ENCODE measurements at places on chromosomes 5 and 9. TPM values are rescaled to one million over a fixed set of nuclear protein-coding genes. Genes with fewer than 3 reads are reported as not detected.

- no peak for DNase-seq
- H3K36me3 ChIP-seq = no peaks in the 10 kb centered on the region
- H3K4me1 ChIP-seq = peaks cover 14% of the 10 kb centered on the region
Measured at GRCh38 chr5:107469064-107469463, 201.7 kb downstream of the EFNA5 start.

The ADGRD2 gene
- not detected for total RNA-seq

DNA sequence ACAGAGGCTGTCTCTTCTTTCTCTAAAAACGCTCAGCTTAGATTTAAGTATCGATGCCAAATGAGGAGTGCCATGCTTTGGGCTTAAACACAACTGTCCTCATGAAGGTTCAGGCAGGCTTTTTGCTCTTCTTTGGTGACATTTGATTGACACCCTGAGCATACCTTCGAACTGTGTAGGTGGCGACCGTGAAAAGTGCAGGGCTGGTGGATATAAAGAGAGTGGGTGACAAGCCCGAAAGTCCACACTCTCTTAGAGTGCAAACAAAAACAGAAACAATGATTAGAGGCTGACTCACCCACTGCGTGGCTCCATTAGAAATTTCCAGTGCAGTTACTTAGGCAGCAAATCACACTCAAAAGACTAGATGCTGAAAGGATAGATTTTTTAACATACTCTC is 141.7 kb downstream of the SYK start:
- H3K4me3 ChIP-seq = no peak overlapping the region
- H3K27me3 ChIP-seq = no peaks in the 10 kb centered on the region

DNA sequence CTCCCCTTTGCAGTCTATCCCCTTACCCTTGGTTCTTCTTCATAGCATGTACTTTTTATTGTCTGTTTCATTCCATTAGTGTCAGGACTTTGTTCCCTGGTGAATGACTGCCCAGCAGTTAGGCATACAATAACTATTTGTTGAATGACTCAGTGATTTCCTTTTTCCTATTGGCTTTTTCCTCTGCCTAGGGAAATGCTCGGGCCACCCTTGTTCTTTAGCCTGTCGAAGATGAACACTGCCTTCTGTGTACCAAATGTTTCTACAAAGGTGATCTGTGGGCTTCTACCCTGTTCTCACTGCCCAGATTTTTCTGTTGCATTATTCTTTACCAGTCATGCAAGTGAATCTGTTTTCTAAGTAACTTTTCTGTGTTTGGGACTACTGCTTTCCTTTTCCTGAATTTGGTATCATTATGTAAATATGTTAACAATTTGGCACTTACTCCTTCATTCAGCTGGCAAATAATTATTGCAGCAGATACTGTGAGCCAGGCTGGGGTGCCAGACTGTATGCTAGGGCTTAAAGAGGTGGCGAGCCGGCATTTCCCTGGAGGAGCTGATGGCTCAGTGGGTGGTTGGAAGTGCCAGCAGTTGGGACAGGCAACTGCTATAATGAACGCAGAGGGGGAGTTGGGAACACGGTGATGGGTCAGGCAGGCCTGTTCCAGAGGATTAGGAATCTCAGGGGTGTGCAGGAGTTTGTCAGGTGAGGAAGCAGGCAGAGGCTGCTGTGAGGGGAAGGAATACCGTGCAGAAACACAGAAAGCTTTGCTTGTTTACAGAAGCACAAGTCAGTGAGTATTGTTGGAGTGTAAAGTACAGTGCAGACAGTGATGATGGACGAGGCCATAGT is 30.6 kb downstream of the KDM4C start:
- H3K4me1 ChIP-seq = peaks cover 11% of the 10 kb centered on the region
- H3K4me3 ChIP-seq = no peak overlapping the region
- peak overlapping the region; percentile 35 for H3K27ac ChIP-seq
- DNase-seq = no peak
- H3K36me3 ChIP-seq = no peaks in the 10 kb centered on the region
- H3K27me3 ChIP-seq = no peaks in the 10 kb centered on the region

- no peaks in the 10 kb centered on the region for H3K27me3 ChIP-seq
- H3K4me1 ChIP-seq = no peaks in the 10 kb centered on the region
- H3K36me3 ChIP-seq = no peaks in the 10 kb centered on the region
Measured at GRCh38 chr5:74673011-74673790, 11.8 kb upstream of the HEXB start.

DNA sequence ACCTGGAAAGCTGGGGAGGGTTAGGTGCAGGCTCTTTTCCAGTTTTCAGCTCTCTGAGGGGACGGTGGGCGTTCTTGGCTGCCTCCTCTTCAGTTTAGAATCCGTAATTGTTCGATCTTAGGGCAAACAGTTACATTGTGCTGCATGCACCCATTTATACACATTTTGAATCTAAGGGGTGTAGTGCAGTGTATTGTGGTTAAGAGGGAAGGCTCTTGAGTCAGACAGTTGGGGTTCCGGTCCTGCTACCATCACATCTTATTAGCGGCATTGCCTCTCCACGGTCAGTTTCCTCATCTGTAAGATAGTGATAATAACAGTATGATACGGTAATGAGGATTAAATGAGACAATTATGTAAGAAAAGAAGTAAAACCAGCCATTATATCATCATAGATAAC is 625 bp downstream of the EXOSC2 start:
- peaks cover 32% of the 10 kb centered on the region for H3K36me3 ChIP-seq
- H3K4me3 ChIP-seq = peak overlapping the region; percentile 88
- H3K27me3 ChIP-seq = no peaks in the 10 kb centered on the region
- no peak for DNase-seq

The CYSRT1 gene
- not detected for total RNA-seq

GRCh38 chr5:173451651-173452050 is 123.4 kb upstream of the STC2 start:
- H3K27ac ChIP-seq = no peak overlapping the region
- DNase-seq = no peak
- H3K4me1 ChIP-seq = peaks cover 1% of the 10 kb centered on the region
- no peaks in the 10 kb centered on the region for H3K36me3 ChIP-seq

The FOXD4L5 gene
- 0.25 TPM for total RNA-seq

GRCh38 chr9:69898714-69899209 is 78.1 kb downstream of the CFAP95 start:
- H3K4me3 ChIP-seq = no peak overlapping the region
- no peaks in the 10 kb centered on the region for H3K27me3 ChIP-seq
- no peak for DNase-seq
- H3K36me3 ChIP-seq = no peaks in the 10 kb centered on the region
- no peak overlapping the region for H3K27ac ChIP-seq
- no peaks in the 10 kb centered on the region for H3K4me1 ChIP-seq

DNA sequence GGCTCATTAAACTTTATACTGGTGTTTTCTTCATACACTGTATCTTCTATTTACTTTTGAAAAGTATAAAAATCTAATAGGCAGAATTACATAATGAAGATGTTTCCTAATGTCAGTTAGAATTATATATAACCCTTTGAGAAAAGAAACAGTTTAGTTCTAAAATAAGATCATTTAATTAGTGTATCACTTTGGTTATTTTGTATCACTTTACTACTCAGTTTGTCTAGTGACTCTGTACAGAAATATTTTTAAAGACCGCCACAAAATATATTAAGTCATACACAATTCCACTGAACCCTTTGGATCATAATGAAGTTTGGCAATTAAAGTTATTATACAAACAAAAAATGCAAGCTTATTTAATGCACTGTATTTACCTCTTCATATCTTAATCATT is 15.0 kb downstream of the RFX3 start:
- H3K27ac ChIP-seq = no peak overlapping the region
- no peaks in the 10 kb centered on the region for H3K27me3 ChIP-seq
- no peak overlapping the region for H3K4me3 ChIP-seq
- no peak for DNase-seq
- no peaks in the 10 kb centered on the region for H3K4me1 ChIP-seq
- H3K36me3 ChIP-seq = no peaks in the 10 kb centered on the region

- H3K36me3 ChIP-seq = peaks cover 2% of the 10 kb centered on the region
- DNase-seq = no peak
- H3K27me3 ChIP-seq = no peaks in the 10 kb centered on the region
- H3K27ac ChIP-seq = no peak overlapping the region
Measured at GRCh38 chr9:120383611-120383998, 196.4 kb downstream of the CDK5RAP2 start.

DNA sequence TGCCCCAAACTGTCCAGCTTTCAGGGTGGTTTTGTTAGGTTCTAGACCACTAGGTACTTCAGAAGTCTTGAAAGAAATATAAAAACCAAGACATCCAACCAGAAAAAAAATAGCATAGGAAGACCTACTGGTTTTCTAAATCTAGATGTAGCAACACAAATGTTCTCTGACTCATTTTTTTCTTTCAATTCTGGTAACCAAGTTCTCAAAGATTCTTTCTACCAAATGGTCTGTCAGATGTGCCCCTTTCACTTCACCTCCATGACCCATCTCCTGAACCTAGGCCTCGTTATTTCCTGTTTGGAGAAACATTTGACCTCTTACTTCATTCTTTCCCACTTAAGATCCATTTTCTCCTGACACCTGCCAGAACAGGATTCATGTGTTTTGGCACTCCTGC is 355.3 kb downstream of the KIAA0825 start:
- H3K27ac ChIP-seq = no peak overlapping the region
- no peaks in the 10 kb centered on the region for H3K36me3 ChIP-seq
- no peak overlapping the region for H3K4me3 ChIP-seq
- H3K4me1 ChIP-seq = no peaks in the 10 kb centered on the region
- H3K27me3 ChIP-seq = no peaks in the 10 kb centered on the region
- DNase-seq = no peak

DNA sequence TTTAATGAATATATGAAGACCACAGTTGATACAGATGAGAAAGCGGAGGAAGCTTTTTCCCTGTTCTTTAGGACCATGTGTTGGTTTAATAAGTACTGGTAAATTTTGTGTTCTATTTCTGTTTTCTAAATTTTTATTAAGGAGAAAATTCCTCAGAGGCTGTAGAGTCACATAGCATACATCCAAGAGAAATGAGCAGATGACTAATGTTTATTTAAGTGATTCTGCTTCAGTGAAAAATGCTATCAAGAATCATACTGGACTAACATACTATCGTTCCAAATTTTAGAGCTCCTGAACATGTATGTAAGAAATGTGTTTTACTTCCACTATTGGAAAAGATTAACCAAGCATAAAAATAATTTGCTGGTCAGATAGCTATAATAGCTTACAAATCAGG is 115.0 kb downstream of the KIAA1958 start:
- H3K27ac ChIP-seq = no peak overlapping the region
- H3K36me3 ChIP-seq = no peaks in the 10 kb centered on the region
- H3K27me3 ChIP-seq = no peaks in the 10 kb centered on the region
- no peak overlapping the region for H3K4me3 ChIP-seq
- H3K4me1 ChIP-seq = no peaks in the 10 kb centered on the region
- DNase-seq = no peak

GRCh38 chr9:93387791-93388190 is 63.7 kb upstream of the FAM120A start:
- H3K27me3 ChIP-seq = no peaks in the 10 kb centered on the region
- DNase-seq = peak; percentile 52
- H3K36me3 ChIP-seq = no peaks in the 10 kb centered on the region
- no peak overlapping the region for H3K4me3 ChIP-seq
- H3K27ac ChIP-seq = no peak overlapping the region

GRCh38 chr5:69225860-69226259 is 8.8 kb upstream of the CDK7 start:
- no peak for DNase-seq
- no peak overlapping the region for H3K27ac ChIP-seq
- peaks cover 6% of the 10 kb centered on the region for H3K4me1 ChIP-seq
- peaks cover 8% of the 10 kb centered on the region for H3K36me3 ChIP-seq
- H3K27me3 ChIP-seq = no peaks in the 10 kb centered on the region
- H3K4me3 ChIP-seq = no peak overlapping the region

The NIPAL4 gene
- total RNA-seq = 0.55 TPM

GRCh38 chr5:150034662-150035061 is 34.1 kb downstream of the HMGXB3 start:
- H3K4me1 ChIP-seq = no peaks in the 10 kb centered on the region
- H3K36me3 ChIP-seq = peaks cover 41% of the 10 kb centered on the region
- H3K27ac ChIP-seq = no peak overlapping the region
- no peaks in the 10 kb centered on the region for H3K27me3 ChIP-seq
- no peak overlapping the region for H3K4me3 ChIP-seq

The NPR3 gene
- total RNA-seq = 86.9 TPM

The TTC23L gene
- 1.6 TPM for total RNA-seq

- no peaks in the 10 kb centered on the region for H3K4me1 ChIP-seq
- H3K36me3 ChIP-seq = peaks cover 6% of the 10 kb centered on the region
- H3K27ac ChIP-seq = no peak overlapping the region
- no peak overlapping the region for H3K4me3 ChIP-seq
- no peaks in the 10 kb centered on the region for H3K27me3 ChIP-seq
- DNase-seq = no peak
Measured at GRCh38 chr9:113315231-113315630, 12.1 kb upstream of the RNF183 start.

- H3K36me3 ChIP-seq = no peaks in the 10 kb centered on the region
- no peaks in the 10 kb centered on the region for H3K27me3 ChIP-seq
- no peaks in the 10 kb centered on the region for H3K4me1 ChIP-seq
- H3K27ac ChIP-seq = no peak overlapping the region
Measured at GRCh38 chr9:22084336-22085035, 75.4 kb upstream of the CDKN2B start.

- no peak overlapping the region for H3K27ac ChIP-seq
- no peaks in the 10 kb centered on the region for H3K36me3 ChIP-seq
- H3K4me3 ChIP-seq = no peak overlapping the region
- no peaks in the 10 kb centered on the region for H3K27me3 ChIP-seq
- H3K4me1 ChIP-seq = no peaks in the 10 kb centered on the region
Measured at GRCh38 chr9:111700776-111701175, 39.4 kb downstream of the GNG10 start.

The ADAM19 gene
- 15.7 TPM for total RNA-seq

The DMRT3 gene
- total RNA-seq = not detected

DNA sequence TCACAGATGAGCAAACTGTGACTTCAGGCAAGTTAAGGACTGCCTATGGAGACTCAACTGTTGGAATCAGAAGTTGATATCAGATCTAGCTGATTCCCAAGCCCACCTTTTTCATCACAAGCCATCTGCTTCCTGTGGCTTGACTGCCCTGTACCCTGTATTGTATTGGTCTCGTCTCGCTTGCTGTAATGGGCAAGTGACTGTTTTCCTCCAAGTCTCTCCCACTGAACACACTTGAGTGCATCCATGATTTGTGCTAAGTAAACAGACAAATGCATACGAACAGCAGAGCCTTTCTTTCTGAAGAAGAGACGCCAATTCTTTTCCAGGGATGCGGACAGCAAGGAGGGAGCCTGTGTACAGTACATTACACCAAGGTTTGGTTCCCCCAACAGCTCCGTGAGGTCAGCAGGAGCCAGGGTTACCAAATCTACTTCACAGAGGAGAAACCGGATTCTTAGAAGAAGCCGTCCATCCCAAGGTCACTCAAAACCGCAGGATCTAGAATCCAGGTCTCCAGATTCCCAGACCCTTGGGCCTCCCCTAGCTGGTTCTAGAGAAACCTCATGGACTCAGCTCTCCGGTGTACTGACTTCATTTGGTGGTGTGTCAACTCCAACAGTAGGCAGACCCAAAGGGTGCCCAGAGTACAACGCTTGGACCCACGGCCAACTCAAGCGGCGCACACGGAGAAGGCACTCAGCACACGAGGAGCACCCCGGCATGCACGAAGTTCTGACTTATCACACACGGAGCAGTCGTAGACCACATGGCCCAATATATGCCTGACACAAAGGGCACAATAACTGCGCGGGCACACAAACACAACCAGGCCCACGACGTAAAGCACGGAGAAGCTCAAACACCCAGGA is 1.1 kb downstream of the BAG1 start:
- peak; percentile 21 for DNase-seq
- H3K27me3 ChIP-seq = no peaks in the 10 kb centered on the region
- peak overlapping the region; percentile 98 for H3K4me3 ChIP-seq
- H3K4me1 ChIP-seq = peaks cover 4% of the 10 kb centered on the region

All from lung (tissue), 17 donors.